A172 (cell line): ENCODE measurements at places on chromosomes 2 and 18.

DNA sequence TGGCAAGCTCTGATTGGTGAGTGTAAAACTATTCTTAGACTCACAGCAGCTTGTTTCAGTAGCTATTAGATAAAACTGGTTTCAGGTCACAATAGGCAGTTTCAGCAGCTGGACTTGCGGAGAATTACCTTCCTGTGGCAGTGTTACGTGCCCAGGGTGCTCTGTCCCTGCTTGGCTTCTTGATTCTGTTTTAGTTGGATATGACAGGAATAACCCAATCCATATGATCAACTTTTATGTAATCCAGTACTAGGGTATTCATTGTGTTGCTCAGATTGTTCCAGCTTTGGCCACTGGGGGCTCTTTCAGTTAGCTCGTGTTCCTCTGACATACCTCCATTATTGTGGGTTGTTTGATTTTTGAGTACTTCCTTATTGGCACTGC lies 43.1 kb downstream of the INPP4A start:
- DNase-seq: no peak

GRCh38 chr2:187783446-187783845 lies 229.2 kb upstream of the TFPI start:
- DNase-seq: no peak

DNA sequence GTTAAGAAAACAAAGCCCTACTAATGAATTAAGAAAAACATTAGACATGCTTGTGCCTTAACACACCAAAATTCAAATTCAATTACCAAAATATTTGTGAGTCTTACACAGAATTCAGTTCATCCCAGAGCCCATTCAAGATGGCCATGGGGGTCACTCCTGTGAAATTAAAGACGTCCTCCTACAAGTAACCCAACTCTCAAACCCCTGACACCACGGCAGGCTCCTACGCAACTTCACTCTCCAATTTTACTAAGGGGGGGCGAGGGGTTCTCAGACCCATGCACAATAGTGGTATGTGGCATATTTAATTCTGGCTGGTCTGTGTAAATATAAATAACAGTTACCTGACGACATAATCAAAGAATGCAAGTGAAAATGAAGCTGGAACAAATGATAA lies 5.0 kb downstream of the ZNF516 start:
- no peak for DNase-seq

DNA sequence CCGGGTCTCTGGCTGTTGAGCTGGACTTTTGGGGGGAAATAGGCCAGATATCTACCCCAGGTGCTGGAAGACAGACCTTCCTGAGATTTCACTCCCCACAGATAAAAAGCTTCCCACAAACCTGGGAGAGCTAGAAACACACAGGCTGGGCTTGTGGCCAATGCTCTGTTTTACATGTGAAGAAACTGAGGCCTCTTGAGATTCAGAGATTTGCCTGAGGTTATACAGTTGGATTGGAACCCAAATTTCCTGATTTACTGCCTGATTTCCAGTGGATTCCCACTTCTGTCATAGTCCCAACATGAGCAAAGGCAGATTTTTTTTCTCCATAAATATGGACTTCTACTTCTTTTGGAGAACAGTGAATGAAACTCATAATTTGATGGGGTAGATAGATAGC lies 360.2 kb downstream of the SETBP1 start:
- DNase-seq: no peak

DNA sequence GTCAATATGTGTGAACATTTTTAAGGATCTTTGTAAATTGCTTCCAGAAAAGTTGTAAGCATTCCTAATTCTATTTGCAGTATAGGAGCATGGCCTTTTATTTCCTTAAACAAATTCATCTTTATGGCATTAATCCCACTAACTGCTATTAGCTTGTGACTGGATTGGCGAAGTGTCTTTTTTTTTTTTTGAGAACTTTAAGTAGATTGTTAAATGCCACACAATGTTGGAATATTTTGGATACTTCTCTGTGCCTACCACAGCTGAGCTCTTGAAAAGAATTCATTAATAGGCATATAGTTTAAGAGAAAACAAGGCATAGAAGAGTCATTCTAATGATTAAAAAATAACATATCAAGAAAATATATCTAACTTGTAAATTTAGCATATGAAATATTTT lies 129.7 kb downstream of the LAMA3 start:
- DNase-seq: no peak
